ENCODE measurements at places on chromosomes 11 and 22.

- DNase-seq, result no peak
These were observed 28.0 kb downstream of the PRDM10 start for GRCh38 chr11:129974672-129975071.

DNA sequence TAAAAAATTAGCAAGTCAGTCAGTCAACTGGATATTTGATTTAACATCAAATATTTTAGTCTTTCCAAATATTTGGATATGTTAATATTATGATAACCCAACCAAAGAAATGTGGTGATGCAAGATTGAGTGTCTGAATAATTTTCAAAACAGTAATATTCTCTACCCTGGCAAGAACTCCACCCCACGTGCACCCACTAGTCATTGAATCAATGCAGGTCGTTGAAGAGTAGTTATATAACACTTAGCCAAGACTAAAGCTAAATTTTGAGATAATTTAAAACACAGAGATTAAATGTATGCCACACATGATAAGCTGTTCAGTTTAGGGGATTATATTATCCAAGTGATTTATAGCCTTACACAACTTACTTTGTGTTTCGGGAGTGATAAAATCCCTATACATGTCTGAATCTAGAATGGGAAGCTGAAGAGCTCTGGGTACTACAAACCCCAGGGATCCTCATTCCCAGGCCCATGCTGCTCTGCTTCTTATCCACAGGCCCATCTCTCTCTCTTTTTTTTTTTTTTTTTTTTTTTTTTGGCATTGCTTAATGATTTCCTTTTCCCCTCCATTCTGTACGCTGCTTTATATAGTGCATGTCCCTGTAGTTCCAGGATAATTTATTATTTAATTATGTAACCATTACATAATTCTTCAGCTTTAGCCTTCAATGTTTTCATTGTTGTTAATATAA lies 392.9 kb downstream of the NTM start:
- no peak for DNase-seq

GRCh38 chr11:8656291-8656690 lies 26.2 kb downstream of the TRIM66 start:
- no peak for DNase-seq

DNA sequence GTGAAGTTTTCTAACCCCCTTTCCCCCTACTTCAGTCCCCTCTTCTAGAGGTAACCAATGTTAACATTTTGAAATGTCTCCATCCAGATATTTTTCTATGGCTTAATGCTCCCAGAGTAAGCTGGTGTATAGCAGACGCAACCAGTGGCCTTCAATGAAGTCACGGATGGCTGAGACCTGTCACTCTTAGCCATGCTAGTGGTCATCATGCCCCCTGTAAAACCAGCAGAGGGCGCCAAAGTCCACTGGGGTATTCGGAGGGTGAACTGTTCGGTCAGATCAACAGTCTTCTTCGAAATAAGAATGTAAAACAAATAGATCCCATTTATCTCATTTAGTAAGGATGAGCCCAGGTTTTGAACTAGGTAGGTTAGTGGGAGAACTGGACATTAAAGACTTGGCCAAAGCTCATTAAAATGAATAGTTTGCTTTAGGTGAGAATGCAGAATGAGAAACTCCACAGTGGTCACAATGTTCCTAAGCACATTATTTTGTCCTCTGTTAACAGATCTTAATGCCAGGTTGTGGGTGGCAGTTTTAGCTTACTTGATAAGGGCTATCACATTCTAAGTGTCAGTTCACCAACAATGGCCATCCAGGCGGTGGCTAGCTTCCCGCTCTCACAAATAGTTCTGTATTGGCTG lies 8.6 kb upstream of the MMP8 start:
- DNase-seq, result peak; percentile 73

- DNase-seq, result no peak
These were observed 1.5 kb upstream of the ATP5MGL start for GRCh38 chr22:42641801-42642413.

DNA sequence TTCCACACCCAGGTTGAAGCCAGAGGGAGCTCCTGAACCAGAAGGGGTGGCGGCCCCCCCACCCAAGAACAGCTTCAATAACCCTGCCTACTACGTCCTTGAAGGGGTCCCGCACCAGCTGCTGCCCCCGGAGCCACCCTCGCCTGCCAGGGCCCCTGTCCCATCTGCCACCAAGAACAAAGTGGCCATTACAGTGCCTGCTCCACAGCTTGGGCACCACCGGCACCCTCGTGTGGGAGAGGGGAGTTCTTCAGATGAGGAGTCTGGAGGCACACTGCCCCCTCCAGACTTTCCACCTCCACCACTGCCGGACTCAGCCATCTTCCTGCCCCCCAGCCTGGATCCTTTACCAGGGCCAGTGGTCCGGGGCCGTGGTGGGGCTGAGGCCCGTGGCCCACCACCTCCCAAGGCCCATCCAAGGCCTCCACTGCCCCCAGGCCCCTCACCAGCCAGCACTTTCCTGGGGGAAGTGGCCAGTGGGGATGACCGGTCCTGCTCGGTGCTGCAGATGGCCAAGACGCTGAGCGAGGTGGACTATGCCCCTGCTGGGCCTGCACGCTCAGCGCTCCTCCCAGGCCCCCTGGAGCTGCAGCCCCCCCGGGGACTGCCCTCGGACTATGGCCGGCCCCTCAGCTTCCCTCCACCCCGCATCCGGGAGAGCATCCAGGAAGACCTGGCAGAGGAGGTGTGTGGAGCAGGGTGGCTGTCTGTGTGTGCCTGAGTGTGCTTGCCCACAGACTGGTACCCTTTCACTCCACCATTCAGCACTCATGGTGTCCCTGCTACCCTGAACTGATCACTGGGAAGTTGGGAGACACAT lies 6.7 kb downstream of the PHOX2A start:
- DNase-seq, result no peak

- DNase-seq, result no peak
These were observed 765.4 kb upstream of the ANO3 start for GRCh38 chr11:25566298-25567200.

GRCh38 chr22:45550891-45551290 lies 48.2 kb downstream of the FBLN1 start:
- no peak for DNase-seq

- no peak for DNase-seq
These were observed 84.6 kb upstream of the LRRC55 start for GRCh38 chr11:57097149-57097548.

Data from inflammatory macrophage (primary cell).